ENCODE measurements at places on chromosomes 13 and 19.

DNA sequence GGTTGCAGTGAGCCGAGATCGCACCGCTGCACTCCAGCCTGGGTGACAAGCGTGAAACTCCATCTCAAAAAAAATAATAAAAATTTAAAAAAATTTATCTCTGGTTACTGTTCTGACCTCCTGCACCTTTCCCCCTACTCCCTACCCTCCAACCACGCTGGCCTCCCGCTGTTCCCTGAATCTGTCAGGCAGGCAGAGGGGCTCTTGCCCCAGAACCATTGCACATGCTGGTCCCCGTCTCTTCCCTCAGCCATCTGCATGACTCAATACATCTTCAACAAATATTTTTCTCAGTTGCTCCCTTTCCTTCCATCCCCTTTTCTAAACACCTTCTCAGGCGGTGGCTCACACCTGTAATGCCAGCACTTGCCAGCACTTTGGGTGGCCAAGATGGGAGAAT, 1.1 kb upstream of the FAM187B start:
- DNase-seq = no peak

GRCh38 chr13:92547266-92547665, 679.3 kb upstream of the GPC6 start:
- DNase-seq = no peak

DNA sequence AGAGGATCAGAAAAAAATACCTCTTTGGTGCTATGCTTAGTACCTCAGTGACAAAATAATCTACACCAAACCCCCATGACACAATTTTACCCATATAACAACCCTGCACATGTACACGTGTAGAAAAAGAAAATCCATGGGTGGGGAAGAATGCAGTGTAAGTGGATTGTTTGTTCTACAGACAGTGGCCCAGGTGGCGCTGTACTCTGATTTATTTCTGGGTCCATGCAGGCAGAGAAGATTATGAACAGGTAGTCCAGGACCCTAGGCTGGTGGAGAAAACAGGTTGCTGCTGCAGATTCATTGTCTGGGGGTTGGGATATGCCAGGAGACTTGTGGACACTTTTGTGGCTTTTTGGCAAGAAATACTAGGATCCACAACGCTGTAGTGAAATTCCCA, 9.1 kb downstream of the ZNF100 start:
- DNase-seq = no peak

GRCh38 chr19:56839652-56840450, 675 bp downstream of the PEG3 start:
- no peak for DNase-seq

DNA sequence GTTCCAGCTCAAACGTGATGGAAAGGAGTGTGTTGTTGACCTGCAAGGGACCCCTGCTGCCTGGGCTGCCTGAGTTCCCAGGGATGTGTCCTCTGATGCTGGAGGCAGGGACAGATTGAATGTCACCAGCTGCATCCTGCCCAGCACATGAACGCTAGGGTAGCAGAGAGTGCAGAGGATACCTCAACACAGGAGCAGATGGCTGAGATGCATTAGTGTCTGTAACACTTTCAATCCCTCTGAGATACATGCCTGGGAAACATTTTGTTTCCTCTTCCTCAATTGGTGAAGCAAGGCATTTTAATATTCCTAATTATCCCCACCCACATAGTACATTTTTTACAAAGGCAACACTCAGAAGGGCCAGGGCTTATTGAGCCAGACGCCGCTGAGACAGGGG, 106.4 kb upstream of the UBL3 start:
- DNase-seq = no peak

DNA sequence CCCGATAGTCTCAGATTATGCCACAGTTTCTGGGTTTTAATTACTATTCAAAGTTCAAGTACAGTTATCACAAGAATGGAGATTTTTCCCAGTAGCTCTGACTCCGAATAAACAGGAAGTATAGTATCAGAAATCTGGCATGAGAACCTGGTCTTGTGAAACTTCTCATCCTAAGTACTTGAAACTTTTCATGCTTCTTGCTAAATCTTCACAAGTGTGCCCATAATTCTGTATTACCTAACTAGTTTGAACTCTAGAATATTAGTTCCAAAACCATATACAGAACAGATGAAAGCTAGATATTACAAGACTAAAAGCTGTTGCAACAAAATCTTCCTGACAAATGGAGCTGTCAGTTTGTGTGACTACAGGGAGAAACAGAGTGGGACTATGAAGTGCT, 70.5 kb upstream of the CSNK1A1L start:
- no peak for DNase-seq

Measured in stimulated activated effector memory CD8-positive, alpha-beta T cell treated with anti-CD3 and anti-CD28 coated beads, Interleukin-12 subunit alpha, Interleukin-12 subunit beta, amount 100 ng/mL, for 72 hours (primary cell).